ENCODE measurements at places on chromosomes 3 and 15.
A peak's percentile ranks its signal among the peaks of the same experiment; 100 is the strongest.

GRCh38 chr3:47612178-47612577, 33.5 kb upstream of the CSPG5 start:
- DNase-seq = peak; percentile 54

DNA sequence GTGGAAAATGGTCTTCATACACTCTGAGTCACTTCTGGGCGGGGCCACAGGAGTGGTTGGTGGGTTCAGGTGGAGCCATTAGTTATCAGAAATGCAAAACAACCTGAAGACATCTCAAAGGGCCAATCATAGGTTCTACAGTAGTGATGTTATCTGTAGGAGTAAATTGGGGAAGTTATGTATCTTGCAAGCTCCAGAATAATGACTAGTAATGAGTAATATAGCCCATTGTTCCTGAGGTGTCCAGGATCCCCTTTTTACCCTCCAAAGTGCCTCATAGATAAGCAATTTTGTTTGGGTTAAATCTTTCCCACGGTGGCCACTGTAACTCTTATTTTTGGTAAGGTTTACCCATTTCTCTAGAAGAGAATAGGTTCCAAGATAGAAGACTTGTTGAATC, 91.7 kb downstream of the PIK3R4 start:
- DNase-seq = no peak

DNA sequence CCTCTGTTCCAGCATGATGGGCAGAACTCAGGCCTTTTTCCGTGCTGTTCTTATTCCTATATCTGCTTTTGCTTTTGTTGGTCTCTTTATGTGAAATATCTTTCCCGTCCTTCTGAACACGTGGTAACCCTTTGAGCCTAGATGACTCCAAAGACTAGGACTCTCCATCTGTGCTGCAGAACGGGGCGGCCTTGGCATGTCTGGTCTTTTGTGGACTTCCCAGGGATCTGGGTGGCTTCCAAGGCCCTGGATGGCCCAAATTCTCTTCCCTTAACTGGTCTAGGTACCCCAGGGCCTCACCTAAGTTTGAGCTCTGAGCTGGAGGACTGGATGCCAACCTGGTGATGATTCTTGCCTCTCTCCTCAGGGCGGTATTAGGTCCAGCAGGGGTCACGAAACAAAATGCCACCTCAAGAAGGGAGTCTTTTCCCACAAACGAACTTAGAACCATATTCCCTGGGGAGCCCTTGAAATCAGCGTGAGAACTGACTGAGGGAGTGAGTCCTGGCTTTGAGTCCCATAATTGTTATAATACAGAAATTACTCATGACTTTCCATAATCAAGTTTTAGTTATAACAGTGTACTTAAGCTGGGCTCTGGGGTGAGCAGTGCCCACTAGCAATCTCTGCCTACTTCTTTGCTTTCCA, 13.8 kb downstream of the TLNRD1 start:
- DNase-seq = no peak

DNA sequence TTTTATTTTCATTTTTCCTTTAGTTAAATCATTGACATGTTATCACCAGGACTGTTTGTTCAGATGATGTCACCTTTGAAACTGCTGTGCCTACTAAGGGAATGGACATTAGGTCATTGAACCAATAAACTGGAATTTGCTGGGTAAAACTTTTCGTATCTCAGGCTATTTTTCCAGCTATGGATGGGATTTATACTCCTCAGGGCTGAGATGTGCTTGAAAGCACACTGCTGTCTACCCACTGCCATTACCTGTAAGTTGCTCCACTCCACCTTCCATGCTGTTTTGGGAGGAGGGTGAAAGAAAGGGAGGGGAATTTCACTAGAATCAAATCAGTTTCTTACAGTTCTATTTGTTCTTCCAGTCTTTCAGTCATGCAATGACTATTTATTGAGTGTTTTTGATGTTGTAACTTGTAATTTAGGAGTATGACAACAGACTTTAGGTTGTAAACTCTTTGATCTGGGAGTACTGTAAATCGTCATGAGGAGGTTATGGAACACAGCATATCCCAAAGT, 11.3 kb downstream of the EHD4 start:
- DNase-seq = no peak

DNA sequence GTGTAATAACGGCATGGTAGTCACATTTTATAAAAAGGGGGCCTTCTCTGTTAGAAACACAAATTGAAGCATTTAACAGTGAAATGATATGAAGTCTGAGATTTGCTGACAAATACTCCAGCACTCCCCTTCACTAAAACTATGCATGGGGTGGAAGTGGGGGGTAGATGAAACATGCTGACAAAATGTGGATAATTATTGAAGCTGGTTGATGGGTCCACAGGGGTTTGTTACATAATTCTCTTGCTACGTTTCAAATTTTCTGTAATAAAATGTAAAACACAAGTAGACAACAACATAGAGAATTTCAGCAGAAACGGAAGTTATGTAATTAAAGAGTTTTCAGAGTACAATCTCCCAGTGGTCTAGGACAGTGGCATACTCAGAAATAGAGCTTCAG, 37.0 kb downstream of the MCF2L2 start:
- no peak for DNase-seq

Data from SJSA1 (cell line).